ENCODE measurements at places on chromosomes 6 and 20.

GRCh38 chr20:24373372-24373771 is 96.1 kb upstream of the SYNDIG1 start:
- DNase-seq, result no peak

DNA sequence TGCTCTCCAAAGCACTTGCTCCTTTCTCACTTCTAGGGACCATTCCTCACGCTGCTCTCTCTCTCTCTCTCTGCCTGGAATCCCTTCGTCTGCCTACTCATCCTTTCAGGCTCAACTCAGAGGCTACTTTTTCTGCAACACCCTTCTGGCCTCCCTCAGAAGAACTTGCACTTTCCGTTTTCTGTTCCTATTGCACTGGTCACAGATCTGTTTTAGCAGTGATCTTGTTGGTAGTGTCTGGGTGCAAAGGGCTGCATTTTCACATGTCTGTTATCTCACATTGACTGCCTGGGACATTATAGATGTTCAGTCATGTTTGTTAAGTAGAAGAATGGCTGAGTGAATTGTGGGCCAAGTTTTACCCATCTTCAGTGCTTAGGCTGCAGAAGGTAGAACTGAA is 63.5 kb downstream of the RIN2 start:
- DNase-seq, result no peak

DNA sequence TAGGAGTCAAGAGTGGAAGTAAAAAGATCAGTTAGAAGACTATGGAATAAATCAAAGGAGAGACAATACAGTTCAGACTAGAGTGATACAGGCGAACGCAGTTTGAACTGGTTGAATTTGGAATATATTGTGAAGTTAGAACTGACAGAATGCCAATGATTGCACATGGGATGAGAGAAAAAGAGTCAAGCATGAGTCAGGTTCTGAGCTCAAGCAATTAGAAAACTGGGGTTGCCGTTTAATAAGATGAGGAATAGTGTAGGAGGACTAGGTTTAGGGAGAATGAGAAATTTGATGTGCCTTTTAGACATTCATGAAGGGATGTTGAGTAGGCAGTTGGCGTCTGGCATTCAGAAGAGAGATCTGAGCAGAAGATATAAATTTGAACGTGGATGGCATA is 8.0 kb downstream of the RNF217 start:
- DNase-seq, result no peak

DNA sequence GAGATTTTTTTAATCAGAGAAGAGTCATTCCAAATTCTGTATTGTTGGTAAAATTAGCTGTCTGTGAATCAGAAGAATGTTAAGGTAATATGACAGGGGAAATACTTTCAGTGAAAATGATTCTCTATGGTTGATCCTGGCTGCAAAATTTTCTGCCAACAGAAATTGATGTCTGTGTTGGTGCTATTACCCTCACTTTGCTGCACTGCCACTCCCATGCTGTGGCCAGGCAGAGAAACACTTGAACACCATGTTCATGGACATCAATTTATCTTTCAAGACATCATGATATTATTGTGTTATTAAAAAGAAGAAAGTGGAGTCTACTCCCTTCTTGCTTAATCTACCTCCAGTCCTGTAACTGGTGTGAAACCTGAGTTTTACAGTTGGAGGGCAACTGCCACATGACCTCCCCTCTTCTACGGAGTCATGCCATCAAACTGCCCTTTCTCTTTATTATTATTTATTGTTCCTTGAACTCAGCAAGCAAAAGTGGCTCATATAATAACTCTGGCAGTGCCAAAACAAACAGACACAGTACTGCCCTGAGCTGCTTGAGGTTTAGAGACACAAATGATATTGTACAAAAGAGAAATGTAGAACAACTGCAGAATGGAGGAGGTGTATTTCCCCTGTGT is 288.0 kb upstream of the JAG1 start:
- no peak for DNase-seq

- DNase-seq, result no peak
Measured at GRCh38 chr6:138107078-138107751, at the start of gene PERP. TSS of gene PERP (minus strand) at chr6:138107419. CDS start at chr6:138107340, 79 bp downstream.

DNA sequence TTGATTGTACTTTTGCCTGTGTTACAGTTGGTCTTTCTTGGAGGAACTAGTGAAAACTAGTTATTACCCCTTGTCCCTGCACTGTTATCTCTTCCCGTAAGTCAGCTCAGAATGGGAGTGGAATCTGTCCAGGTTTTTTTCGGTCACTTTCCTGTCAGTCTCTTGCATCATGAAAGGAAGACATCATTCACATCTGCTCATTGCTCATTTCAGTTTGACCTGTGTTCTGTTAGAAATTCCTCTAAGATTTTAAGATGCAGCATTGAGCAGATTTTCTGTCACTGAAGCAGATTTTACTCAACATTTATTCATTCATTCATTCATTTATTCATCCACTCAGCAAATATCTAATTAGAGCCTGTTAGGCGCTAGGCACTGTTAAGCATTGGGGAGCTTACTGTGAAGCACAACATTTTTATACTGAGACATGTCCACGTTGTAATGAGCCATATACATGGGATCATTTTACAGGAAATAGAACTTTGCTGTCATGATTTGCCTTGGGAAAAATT is 33.1 kb upstream of the HINT3 start:
- DNase-seq, result no peak

- no peak for DNase-seq
Measured at GRCh38 chr20:16661756-16662155, 68.1 kb upstream of the SNRPB2 start.

DNA sequence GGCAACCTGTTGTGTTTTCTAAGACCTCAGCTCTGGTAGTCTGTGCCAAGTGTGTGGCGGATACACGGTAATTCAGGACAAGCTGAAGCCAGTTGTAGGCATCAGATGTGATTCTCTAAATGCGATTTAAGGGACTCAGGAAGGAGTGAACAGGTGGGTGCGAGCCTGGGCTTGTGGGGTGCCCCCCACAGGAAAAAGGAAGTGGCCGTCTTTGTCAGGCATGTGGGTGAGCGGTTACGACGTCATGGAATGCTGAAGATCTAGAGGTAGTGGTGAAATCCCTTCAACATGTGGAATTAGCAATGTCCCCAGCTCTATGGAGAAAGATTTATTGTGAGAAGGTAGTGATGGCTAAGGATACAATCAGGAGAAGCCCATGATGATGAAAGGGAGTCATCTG is 95.1 kb upstream of the EXOC2 start:
- no peak for DNase-seq

DNA sequence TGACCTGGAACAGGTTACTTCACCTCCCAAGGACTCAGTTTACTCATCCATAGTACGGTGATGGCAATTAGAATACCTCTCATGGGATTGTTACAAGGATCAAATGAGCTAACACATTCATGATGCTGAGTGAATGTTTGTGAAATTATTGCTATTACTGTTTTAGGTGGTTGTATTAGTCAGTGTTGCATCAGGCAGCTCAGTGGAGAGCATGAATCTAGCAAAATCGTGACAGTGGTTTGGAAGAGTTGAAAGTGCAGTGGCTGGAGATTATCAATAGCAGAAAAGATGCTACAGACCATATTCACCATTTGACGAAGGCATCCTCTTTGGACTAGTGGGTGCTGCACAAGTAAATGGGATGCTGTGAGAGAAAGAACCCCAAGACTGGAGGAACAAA is 50.4 kb upstream of the CTNNBL1 start:
- no peak for DNase-seq

- DNase-seq, result no peak
Measured at GRCh38 chr6:6711832-6712448, 123.4 kb downstream of the LY86 start.

GRCh38 chr6:82493467-82493866 is 129.8 kb downstream of the TPBG start:
- no peak for DNase-seq

GRCh38 chr20:38635721-38636288 is 34.2 kb downstream of the ARHGAP40 start:
- DNase-seq, result no peak

GRCh38 chr20:58570204-58570859 is 55.1 kb upstream of the APCDD1L start:
- no peak for DNase-seq

DNA sequence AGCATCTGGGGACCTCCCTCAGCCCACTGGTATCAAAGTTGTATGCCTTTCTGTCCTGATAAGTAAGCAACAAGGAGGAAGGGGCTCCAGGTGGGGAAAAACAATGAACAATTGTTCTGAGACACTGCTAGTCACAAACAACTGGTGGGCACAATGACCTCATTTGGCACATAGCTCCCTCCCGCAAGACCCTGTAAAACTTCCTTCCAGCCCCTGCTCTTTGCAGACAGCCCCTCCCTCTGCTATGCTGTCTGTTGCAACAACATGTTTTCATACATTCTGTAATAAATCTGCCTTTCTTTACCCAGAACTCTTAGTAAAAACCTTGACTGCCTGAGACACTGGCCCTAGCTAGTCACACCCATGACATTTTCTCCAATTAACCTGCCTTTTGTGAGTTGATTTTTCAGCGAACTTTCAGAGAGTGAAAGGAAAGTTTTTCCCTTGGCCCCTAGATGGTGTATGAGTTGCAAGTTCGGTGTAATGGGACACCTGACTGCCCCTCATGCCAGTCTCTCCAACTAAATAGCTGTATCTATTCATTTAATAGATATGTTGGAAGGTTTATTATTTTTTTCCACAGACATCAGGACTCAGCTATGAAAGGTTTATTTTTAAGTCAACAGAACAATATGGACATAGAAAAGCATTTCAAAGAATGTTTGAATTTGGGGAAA is 142.3 kb upstream of the SLC22A16 start:
- DNase-seq, result no peak

GRCh38 chr6:157879034-157879872 is 56.2 kb downstream of the SNX9 start:
- DNase-seq, result no peak

DNA sequence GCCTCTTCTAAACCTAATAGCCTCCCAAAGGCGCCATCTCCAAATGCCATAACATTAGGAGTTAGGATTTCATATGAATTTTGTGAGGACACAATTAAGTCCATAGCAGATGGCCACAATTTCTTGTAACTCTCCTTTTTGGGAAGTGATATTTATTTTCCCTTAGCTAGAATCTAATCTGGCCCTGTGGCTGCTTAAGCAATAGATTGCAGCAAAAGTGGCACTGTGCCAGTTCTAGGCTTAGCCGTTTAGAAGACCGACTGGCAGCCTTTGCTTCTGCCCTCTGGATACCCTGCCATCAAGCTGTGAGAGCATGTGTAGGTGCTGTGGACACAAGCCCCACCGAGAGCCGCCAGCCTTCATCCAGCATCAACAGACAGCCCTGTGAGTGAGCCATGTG is 15.9 kb upstream of the ADGB start:
- no peak for DNase-seq

DNA sequence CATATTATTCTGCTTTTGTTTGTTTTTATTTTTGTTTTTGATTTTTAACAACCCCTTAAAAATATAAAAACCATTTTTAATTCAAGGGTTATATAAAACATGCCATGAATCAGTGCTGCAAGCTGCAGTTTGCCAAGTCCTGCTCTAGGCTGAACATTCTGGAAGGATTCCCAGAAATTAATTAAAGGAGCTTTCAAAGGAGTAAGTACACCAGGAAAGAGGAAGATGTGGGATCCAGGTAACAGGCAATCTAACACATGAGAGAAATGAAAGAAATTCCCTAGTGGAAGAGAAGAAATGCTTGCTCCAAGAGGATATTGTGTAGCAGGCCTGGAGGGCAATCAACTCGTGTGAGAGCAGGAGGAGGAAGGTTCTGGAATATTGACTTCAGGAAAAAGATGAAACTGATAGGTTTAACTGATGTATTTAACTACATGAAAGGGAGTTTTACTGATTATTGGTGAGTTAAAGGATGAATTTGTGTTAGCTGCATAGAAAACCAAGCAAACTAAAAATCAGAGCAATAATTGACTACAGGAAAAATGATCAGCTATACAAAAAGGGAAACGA is 146.0 kb upstream of the PHACTR1 start:
- DNase-seq, result no peak

DNA sequence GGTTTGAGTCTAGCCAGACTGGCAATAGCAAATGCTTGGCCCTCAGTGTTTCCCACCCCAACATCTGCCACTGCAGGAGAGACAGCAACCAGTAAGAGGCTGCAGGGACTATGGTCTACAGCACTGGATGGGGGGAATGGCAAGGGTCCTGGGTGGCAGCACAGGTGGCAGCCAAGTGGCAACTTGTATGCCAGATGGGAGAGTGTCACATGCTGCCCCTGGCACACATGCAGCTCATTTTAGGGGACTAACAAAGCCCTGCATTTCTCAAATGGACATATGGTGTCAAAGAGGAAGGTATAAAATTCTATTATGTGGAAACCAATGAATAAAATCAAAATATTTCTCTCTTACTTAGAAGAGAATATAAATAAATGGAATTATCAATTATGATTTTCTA is 298.7 kb upstream of the MARCKS start:
- no peak for DNase-seq

DNA sequence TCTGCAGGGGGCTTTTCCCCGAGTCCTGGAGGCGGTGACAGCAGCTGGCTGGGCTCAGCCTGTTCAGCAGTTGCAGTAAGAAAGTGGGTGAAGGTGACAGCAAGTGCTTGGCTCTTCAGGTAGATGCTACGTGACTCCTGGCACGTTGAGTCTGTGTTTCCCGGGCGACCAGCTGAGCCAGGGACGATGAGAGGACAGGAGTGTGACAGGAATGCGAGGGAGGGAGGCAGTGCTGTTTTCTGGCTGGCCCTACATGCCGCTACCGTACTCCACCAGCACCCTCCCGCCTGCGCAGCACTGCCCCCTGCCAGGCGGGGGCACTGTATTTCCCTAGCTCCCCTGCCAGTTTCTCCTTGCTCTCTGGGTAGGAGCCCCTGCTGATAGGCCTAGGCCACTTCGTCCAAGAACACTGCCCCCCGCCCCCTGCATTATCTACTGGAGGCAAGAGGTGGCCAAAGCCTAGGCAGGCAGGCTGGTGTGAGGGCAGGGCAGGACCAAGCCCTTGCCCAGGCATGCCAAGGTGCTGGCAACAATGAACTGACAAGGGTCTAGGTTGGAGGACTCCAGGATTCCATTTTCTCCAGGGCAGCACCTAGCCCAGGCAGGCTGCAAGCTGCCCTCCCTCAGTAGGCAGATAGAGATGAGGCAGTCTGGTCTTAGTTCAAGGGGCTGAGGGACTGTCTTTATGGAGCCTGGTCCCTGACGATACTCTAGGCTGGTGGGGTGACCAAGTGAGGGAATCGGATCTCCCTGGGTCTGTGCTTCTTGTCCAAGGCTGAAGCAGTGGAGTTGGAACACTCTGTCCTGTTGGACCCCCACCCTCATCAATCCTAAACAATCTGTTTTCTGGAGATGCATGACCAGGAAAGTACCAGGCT is 19.2 kb downstream of the MRPS18A start:
- DNase-seq, result no peak
